RWPE2 (cell line): ENCODE measurements at places on chromosomes 12 and 14.
A peak's percentile ranks its signal among the peaks of the same experiment; 100 is the strongest.

GRCh38 chr14:33954016-33954598 lies 3.2 kb upstream of the EGLN3 start:
- no peak overlapping the region for H3K4me3 ChIP-seq
- H3K27ac ChIP-seq, result no peak overlapping the region
- no peak for DNase-seq
- no peaks in the 10 kb centered on the region for H3K36me3 ChIP-seq
- peaks cover 5% of the 10 kb centered on the region for H3K4me1 ChIP-seq
- no peaks in the 10 kb centered on the region for H3K27me3 ChIP-seq

- no peak overlapping the region for H3K27ac ChIP-seq
- no peaks in the 10 kb centered on the region for H3K27me3 ChIP-seq
- no peak overlapping the region for H3K4me3 ChIP-seq
- no peaks in the 10 kb centered on the region for H3K36me3 ChIP-seq
These were observed 210.3 kb downstream of the GLT1D1 start for GRCh38 chr12:129063600-129063999.

- H3K27me3 ChIP-seq, result no peaks in the 10 kb centered on the region
- no peak for DNase-seq
- no peaks in the 10 kb centered on the region for H3K4me1 ChIP-seq
- no peak within 1 kb of the TSS for H3K27ac ChIP-seq
These were observed at the start of gene KRT73 for GRCh38 chr12:52618216-52618615. TSS of gene KRT73 (minus strand) at chr12:52618559. CDS start at chr12:52618524, 35 bp downstream.

DNA sequence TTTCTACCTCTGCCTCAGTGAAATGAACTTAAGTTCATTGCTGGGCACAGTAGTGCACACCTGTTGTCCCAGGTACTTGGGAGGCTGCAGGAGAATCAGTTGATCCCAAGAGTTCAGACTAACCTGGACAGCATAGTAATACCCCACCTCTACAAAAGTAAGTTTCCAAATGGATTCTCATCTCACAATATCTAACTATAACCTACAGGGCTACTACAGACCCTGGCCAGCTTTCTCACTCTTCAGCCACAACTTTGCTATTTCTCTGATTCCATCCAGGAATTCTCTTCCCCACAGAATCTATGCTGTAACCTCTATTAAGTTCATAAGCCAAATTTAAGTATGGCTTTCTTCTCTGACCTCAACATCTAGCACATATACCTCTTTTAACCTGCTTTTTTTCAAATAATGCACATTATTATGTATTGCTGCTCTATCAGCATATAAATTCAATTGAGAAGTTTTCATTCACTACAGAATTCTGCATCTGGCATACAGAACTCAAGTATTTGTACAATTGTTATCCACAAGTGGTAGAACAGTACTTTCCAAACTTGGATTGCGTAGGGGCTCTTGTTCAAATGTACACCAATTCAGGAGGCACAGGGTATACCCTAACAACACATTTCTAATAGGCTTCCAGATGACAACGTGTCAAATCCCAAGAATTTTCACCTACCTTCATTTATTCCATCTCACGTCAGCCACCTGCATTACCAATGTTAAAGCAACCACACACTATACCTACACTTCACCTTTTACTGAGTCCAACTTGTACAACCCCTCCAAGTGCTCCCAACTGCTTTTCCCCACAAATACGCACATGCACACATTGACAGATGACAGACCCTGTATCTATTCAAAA lies 3.8 kb downstream of the RPS29 start:
- H3K36me3 ChIP-seq, result peaks cover 70% of the 10 kb centered on the region
- H3K27me3 ChIP-seq, result no peaks in the 10 kb centered on the region
- peak overlapping the region; percentile 12 for H3K27ac ChIP-seq
- DNase-seq, result no peak

DNA sequence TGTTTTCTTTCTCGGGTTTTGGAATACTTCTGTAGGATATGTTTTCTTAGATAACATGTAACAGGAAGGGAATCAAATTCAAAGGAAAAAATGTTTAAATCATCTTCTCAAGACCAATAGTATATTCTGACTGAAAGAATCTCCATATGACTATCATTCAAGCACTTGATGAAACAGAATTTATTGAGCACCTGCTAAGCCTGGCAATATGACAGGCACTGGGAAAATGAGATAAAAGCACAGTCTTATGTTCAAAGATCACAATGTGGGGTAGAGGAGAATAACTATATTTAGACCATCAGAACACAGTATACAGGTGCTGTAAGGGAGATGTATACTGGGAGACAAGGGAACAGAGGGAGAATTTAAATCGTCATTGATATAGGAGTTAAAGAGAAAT lies 19.1 kb upstream of the TMEM30B start:
- no peaks in the 10 kb centered on the region for H3K27me3 ChIP-seq
- no peaks in the 10 kb centered on the region for H3K4me1 ChIP-seq
- no peaks in the 10 kb centered on the region for H3K36me3 ChIP-seq
- H3K4me3 ChIP-seq, result no peak overlapping the region
- DNase-seq, result no peak
- no peak overlapping the region for H3K27ac ChIP-seq

DNA sequence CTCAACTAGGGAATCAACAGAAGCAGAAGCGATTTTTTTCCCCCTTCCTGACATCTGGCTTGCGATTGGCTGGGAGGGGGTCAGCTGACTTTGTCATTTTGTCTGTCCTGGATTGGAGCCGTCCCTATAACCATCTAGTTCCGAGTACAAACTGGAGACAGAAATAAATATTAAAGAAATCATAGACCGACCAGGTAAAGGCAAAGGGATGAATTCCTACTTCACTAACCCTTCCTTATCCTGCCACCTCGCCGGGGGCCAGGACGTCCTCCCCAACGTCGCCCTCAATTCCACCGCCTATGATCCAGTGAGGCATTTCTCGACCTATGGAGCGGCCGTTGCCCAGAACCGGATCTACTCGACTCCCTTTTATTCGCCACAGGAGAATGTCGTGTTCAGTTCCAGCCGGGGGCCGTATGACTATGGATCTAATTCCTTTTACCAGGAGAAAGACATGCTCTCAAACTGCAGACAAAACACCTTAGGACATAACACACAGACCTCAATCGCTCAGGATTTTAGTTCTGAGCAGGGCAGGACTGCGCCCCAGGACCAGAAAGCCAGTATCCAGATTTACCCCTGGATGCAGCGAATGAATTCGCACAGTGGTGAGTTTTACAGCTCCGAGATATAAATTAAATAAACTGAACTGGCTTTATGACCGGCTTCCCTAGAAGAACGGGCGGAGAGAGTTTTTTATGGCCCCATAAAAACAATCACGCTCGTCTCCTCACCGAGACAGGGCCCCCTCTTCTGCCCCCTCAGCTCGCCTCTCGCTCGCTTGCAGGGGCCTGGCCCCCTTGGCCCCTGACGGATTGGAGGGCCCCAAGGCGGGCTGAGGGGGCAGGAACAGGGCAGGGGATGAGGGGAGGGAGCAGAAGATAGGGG lies at the start of gene HOXC6:
Gene HOXC6, plus strand, starts transcription at position 127 of the 888 bp plus-strand sequence. Its CDS starts 82 bp downstream, at position 209.
- DNase-seq, result no peak
- H3K4me1 ChIP-seq, result no peaks in the 10 kb centered on the region
- H3K4me3 ChIP-seq, result peak within 1 kb of the TSS; percentile 19
- H3K27ac ChIP-seq, result no peak within 1 kb of the TSS
- no peaks in the 10 kb centered on the region for H3K36me3 ChIP-seq

DNA sequence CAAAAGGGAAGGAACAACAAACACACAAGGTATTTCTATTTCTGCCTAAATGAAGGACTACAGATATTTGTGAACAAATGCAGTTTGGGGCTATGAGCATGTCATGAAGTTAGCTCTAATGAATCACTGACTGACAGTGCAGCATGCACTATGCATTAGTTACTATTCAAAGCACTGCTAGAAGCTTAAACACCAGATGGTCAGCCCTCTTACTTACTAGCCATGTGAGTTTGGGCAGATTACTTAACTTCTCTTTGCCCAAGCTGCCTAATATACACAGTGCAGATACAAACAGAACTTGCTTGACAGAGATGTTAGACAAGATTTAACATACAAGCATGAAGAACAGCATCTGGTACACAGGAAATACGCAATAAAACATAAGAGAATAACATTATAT lies 96.0 kb downstream of the ATXN2 start:
- no peaks in the 10 kb centered on the region for H3K4me1 ChIP-seq
- no peaks in the 10 kb centered on the region for H3K27me3 ChIP-seq
- H3K27ac ChIP-seq, result no peak overlapping the region

DNA sequence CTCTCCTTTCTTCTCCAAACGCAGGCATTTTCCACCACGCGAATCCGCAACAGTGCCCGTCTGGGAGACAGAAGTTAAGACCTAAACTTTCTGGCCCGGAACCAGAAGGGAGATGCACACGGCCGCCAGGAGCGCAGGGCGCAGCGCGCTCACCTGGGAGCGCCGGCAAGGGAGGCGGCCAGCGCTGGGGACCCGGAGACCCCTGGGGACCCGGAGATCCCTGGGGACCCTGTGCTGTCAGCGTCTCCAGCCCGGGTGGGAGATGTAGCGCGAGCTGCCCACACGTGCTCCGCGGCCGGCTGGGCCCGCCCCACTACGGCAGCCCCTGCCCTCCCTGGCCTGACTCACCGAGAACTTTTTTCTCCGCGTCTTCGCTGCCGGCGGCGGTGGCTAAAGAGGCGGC lies 620 bp downstream of the YBX3 start:
- H3K27me3 ChIP-seq, result no peaks in the 10 kb centered on the region
- H3K4me3 ChIP-seq, result peak overlapping the region; percentile 91
- peaks cover 16% of the 10 kb centered on the region; the same call in 1 of the 2 replicates for H3K36me3 ChIP-seq
- peaks cover 15% of the 10 kb centered on the region for H3K4me1 ChIP-seq
- H3K27ac ChIP-seq, result peak overlapping the region; percentile 89

DNA sequence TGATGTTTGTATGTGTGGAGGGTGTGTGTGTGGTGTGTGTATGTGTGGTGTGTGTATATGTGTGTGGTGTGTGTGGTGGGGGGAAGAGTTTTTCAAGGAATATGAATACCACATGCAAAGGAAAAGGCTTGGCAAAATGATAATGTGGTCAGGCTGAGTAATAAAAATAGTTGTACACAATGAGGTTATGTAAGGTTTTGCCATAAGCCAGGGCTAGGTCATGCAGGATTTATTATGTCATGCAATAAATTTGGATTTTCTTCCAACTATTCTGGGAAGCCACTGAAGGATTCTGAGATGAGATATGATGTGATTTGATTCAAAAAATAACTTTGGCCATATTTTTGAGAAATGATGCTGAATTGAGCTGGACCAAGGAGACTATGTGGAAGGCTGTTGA lies 1191.6 kb upstream of the SEL1L start:
- no peaks in the 10 kb centered on the region for H3K36me3 ChIP-seq
- no peak overlapping the region for H3K4me3 ChIP-seq
- DNase-seq, result no peak
- no peaks in the 10 kb centered on the region for H3K27me3 ChIP-seq

DNA sequence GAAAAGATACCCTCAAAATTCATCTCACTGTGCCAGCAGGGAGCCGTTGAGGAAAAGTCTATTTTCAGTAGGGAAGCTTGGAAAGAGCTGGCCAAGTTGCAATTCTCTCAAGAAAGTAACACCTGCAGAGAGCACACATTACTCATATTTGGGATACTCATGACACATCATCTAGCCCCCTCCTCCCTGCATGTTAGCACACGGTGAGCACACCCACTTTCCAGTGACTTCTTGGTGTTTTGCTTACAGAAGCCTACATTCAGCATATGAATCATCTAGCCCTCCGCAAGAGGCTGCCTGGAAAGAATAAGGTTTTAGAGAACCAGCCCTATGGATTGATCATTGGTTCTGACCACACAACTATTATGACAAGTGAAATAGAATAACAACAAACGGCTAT lies 124.5 kb downstream of the PTPRO start:
- H3K27ac ChIP-seq, result no peak overlapping the region
- H3K27me3 ChIP-seq, result no peaks in the 10 kb centered on the region
- H3K4me1 ChIP-seq, result no peaks in the 10 kb centered on the region
- H3K36me3 ChIP-seq, result no peaks in the 10 kb centered on the region
- no peak overlapping the region for H3K4me3 ChIP-seq

GRCh38 chr12:130948136-130948535 lies 5.6 kb upstream of the ADGRD1 start:
- H3K27me3 ChIP-seq, result peaks cover 15% of the 10 kb centered on the region
- no peaks in the 10 kb centered on the region for H3K36me3 ChIP-seq
- DNase-seq, result no peak

DNA sequence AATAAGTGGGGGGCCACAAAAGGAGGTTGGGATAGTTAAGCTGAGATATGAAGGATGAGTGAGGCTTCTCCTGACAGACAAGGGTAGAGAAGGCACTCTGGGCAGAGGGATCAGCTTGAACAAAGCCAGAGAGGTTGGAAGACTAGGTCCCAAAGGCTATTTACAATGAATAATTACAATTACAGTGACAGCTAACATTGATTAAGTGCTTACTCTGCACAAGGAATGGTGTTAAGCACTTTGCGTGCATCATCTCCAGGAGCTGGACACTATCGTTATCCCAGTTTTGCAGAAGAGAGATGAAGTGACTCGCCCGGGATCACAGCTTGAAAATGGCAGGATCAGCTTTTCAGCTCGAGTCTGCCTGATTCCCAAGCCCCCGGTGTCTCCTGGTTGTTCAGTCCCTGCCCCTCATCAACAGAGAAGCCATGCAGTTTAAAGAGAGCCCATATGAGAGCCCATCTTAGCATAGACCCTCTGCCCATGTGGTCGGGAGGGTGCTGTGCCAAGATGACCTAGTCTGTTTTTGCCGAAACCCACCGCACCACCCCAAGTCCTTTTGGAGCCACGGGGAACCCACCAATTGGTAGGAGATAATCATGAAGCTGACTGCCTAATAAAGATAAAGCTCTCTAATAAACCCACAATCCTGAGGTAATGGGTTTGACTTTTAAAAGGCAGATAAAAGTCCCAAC lies 89.9 kb upstream of the HSPB8 start:
- H3K4me3 ChIP-seq, result no peak overlapping the region
- no peaks in the 10 kb centered on the region for H3K4me1 ChIP-seq
- no peaks in the 10 kb centered on the region for H3K27me3 ChIP-seq
- H3K36me3 ChIP-seq, result no peaks in the 10 kb centered on the region
- no peak for DNase-seq
- H3K27ac ChIP-seq, result no peak overlapping the region

- H3K4me1 ChIP-seq, result no peaks in the 10 kb centered on the region
- no peaks in the 10 kb centered on the region for H3K27me3 ChIP-seq
- no peak for DNase-seq
- no peaks in the 10 kb centered on the region for H3K36me3 ChIP-seq
- H3K4me3 ChIP-seq, result no peak overlapping the region
These were observed 32.0 kb upstream of the SEL1L start for GRCh38 chr14:81565441-81566290.

- DNase-seq, result no peak
- H3K36me3 ChIP-seq, result peaks cover 45% of the 10 kb centered on the region
- peak overlapping the region; percentile 63 for H3K27ac ChIP-seq
- H3K4me3 ChIP-seq, result peak overlapping the region; percentile 75
- H3K27me3 ChIP-seq, result no peaks in the 10 kb centered on the region
These were observed 481 bp downstream of the MAX start for GRCh38 chr14:65101631-65102440.

- no peaks in the 10 kb centered on the region for H3K36me3 ChIP-seq
- DNase-seq, result peak; percentile 29
- H3K27me3 ChIP-seq, result peaks cover 34% of the 10 kb centered on the region
- no peaks in the 10 kb centered on the region for H3K4me1 ChIP-seq
These were observed 4.9 kb downstream of the RFLNA start for GRCh38 chr12:124299628-124300388.

- H3K36me3 ChIP-seq, result no peaks in the 10 kb centered on the region
- H3K4me3 ChIP-seq, result no peak overlapping the region
- DNase-seq, result no peak
- H3K4me1 ChIP-seq, result no peaks in the 10 kb centered on the region
- H3K27me3 ChIP-seq, result no peaks in the 10 kb centered on the region
- H3K27ac ChIP-seq, result no peak overlapping the region
These were observed 213.4 kb downstream of the EGLN3 start for GRCh38 chr14:33737446-33737845.
